ENCODE measurements at places on chromosomes 4 and X.
A peak's percentile ranks its signal among the peaks of the same experiment; 100 is the strongest.

- H3K4me3 ChIP-seq, result peak overlapping the region; percentile 84
- H3K4me1 ChIP-seq, result peaks cover 9% of the 10 kb centered on the region
- DNase-seq, result no peak
- peak overlapping the region; percentile 93 for H3K27ac ChIP-seq
- H3K27me3 ChIP-seq, result no peaks in the 10 kb centered on the region
These were observed 32.9 kb downstream of the EREG start for GRCh38 chr4:74397748-74398426.

- no peaks in the 10 kb centered on the region for H3K36me3 ChIP-seq
- peak within 1 kb of the TSS; percentile 76 for H3K4me3 ChIP-seq
- peaks cover 14% of the 10 kb centered on the region for H3K4me1 ChIP-seq
These were observed at the start of gene SYNPO2 for GRCh38 chr4:118888666-118889311. TSS of gene SYNPO2 (plus strand) at chr4:118888854. CDS start at chr4:118889037, 183 bp downstream.

GRCh38 chr4:81052119-81053068 lies 21.9 kb downstream of the BMP3 start:
- peak; percentile 63 for DNase-seq
- H3K27me3 ChIP-seq, result no peaks in the 10 kb centered on the region
- no peak overlapping the region for H3K27ac ChIP-seq
- H3K4me1 ChIP-seq, result no peaks in the 10 kb centered on the region
- no peak overlapping the region for H3K4me3 ChIP-seq
- H3K36me3 ChIP-seq, result no peaks in the 10 kb centered on the region

GRCh38 chrX:107374132-107374531 lies 75.3 kb upstream of the FRMPD3 start:
- no peaks in the 10 kb centered on the region for H3K4me1 ChIP-seq
- DNase-seq, result no peak
- no peaks in the 10 kb centered on the region for H3K27me3 ChIP-seq
- H3K27ac ChIP-seq, result no peak overlapping the region

- no peak for DNase-seq
- no peaks in the 10 kb centered on the region for H3K27me3 ChIP-seq
- no peaks in the 10 kb centered on the region for H3K36me3 ChIP-seq
- no peak overlapping the region for H3K4me3 ChIP-seq
These were observed 18.5 kb downstream of the VSIG4 start for GRCh38 chrX:66021401-66021764.

DNA sequence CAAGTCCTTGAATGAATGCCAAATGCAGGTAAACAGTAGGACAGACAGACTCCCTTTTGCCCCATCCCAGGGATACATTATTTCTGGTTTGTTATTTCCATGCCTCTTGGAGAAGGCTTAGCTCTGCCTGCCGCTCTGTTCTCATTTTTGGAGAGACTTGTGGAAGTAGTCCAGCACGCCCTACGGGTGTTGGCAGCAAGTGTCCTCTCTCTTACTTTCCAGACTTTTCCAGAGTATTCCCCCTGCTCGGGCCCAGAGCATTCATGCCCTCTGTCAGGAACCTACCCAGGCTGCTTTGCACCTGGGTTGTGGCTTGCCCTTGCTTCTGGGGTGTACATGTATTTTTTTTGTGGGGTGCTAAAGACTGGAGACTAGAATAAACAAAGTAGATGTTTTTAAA lies 15.3 kb downstream of the SLC34A2 start:
- no peaks in the 10 kb centered on the region for H3K36me3 ChIP-seq
- DNase-seq, result no peak
- H3K27me3 ChIP-seq, result no peaks in the 10 kb centered on the region
- no peaks in the 10 kb centered on the region for H3K4me1 ChIP-seq
- no peak overlapping the region for H3K4me3 ChIP-seq
- no peak overlapping the region for H3K27ac ChIP-seq

GRCh38 chrX:44223150-44223549 lies 120.3 kb downstream of the EFHC2 start:
- no peak for DNase-seq
- H3K27ac ChIP-seq, result no peak overlapping the region
- no peaks in the 10 kb centered on the region for H3K36me3 ChIP-seq
- H3K4me1 ChIP-seq, result peaks cover 2% of the 10 kb centered on the region
- no peak overlapping the region for H3K4me3 ChIP-seq

DNA sequence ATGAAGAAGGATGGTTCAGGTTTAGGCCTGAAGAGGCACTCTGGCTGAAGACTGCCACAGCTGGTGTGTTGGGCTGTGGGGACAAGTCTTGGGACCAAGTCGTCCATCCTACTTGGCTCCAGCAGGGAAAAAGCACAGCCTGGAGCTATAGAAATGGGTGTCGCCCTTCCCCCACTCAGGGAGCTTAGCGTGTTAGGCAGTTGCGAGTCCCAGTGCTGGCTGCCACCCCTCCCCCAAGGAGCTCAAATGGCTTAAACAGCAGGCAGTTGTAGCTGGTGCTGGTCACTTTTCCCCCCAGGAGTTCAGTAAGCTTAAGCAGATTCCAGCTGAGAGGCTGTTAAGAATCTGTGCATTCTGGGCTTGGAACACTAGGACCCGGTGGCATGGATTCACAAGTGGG lies 319.5 kb upstream of the POF1B start:
- H3K27me3 ChIP-seq, result no peaks in the 10 kb centered on the region
- no peak overlapping the region for H3K27ac ChIP-seq
- no peak overlapping the region for H3K4me3 ChIP-seq
- no peaks in the 10 kb centered on the region for H3K36me3 ChIP-seq
- no peaks in the 10 kb centered on the region for H3K4me1 ChIP-seq
- no peak for DNase-seq

- H3K4me1 ChIP-seq, result no peaks in the 10 kb centered on the region
- H3K27me3 ChIP-seq, result peaks cover 8% of the 10 kb centered on the region
- H3K4me3 ChIP-seq, result no peak overlapping the region
- no peaks in the 10 kb centered on the region for H3K36me3 ChIP-seq
- H3K27ac ChIP-seq, result no peak overlapping the region
These were observed 167.4 kb upstream of the NAP1L5 start for GRCh38 chr4:88865046-88865445.

DNA sequence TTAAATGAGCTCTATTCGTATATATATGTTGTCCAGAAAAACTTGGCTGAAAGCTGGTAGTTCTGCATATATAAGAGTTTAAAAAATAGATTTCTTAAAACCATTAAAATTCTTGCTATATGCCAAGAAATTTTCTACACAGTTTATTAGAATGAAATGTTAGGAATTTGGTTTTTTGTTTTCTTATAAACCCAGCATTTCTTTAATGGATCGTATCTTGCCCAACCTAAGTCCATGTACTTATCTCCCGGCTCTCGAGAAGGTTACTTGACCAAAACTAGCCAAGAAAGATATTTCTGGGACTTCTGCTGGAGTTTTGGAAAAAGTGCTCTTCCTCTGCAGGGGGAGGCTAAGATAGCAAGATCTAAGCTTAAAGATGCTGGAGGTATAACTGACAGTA lies 4.7 kb upstream of the ASB5 start:
- no peaks in the 10 kb centered on the region for H3K4me1 ChIP-seq
- peaks cover 24% of the 10 kb centered on the region for H3K27me3 ChIP-seq
- no peak overlapping the region for H3K4me3 ChIP-seq

DNA sequence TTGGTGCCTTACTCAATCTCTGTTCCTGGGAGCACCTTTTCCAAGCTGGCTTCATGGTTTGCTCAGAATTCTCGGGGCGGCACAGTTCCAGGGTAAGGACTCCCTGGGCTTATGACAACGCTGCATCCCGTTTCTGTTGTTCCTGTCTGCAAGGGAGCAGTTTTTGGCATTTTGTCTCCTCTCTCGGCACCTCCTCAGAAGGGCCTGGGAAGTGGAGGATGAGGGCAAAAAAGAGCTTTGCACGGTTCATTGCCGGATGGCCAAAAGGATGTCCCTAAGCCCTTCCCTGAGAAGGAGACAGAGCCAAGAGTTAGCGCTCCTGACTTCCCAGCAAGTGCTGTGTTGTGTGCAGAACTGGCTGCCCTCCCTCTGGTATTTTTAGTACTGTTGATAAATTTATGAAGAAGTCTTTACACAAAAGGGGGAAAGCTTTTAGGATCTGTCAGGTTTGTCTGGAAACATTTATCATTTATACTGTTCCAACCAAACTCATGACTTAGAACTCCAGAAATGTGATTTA lies 13.4 kb downstream of the SRD5A3 start:
- H3K27me3 ChIP-seq, result no peaks in the 10 kb centered on the region
- H3K4me3 ChIP-seq, result no peak overlapping the region
- DNase-seq, result no peak

- H3K27me3 ChIP-seq, result peaks cover 1% of the 10 kb centered on the region
- no peak overlapping the region for H3K27ac ChIP-seq
- H3K4me3 ChIP-seq, result no peak overlapping the region
- no peaks in the 10 kb centered on the region for H3K36me3 ChIP-seq
These were observed 20.2 kb downstream of the CETN2 start for GRCh38 chrX:152810403-152810802.
